ENCODE measurements at places on chromosomes 2 and 18.

DNA sequence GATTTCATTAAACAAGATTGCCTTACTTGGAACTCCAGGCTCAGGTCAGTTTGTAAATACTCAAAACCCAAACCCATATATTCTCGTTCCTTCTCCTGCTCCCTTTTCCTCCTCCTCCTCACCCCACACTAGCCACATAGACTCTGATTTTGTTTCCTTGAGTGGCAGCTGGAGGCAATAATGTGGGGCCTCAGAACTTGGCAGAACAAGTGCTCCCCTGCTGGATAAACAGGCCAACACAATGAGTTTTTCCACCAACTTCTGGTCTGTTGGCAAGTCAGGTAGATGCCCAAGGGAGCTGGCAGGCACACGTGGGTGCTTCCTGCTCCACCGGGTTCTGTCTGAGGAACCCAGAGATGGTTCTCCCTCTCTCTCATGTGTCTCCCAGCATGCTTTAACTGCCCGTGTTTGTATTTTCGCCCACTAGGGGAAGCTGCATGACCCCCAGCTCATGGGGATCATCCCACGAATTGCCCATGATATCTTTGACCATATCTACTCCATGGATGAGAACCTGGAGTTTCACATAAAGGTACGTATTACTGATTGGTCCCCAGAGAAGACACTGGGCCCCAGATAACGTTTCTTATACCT, 61.9 kb downstream of the KIF5C start:
- no peak for DNase-seq

- DNase-seq, result no peak
Measured at GRCh38 chr18:58727776-58728500, 56.7 kb downstream of the MALT1 start.

DNA sequence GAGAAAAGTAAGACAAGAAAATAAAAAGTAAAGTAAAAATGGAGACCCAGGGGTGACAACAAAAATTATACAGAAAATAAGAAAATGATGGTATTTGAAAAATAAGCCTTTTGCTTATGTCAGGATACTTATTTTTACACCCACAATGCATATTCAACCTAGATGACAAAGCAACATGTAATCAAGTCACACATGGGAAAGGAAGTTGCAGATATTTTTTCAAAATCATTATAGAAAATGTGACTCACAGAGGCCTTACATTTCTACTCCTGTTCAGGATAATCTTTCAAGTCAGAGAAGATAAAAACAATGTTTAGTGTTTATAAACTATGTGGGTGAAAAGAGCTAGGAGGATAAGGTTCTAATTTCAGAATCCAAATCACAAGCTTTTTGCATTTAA, 275.3 kb upstream of the UBE2E3 start:
- no peak for DNase-seq

GRCh38 chr2:86562485-86562921, 740 bp downstream of the CHMP3 start:
- no peak for DNase-seq

GRCh38 chr2:170218456-170218855, 40.5 kb downstream of the MYO3B start:
- DNase-seq, result peak; percentile 23

- no peak for DNase-seq
Measured at GRCh38 chr2:122736279-122736678, 980.8 kb downstream of the TSN start.

- no peak for DNase-seq
Measured at GRCh38 chr2:241199897-241200821, 11.7 kb downstream of the ANO7 start.

- no peak for DNase-seq
Measured at GRCh38 chr2:26456440-26457250, 21.3 kb downstream of the OTOF start.

DNA sequence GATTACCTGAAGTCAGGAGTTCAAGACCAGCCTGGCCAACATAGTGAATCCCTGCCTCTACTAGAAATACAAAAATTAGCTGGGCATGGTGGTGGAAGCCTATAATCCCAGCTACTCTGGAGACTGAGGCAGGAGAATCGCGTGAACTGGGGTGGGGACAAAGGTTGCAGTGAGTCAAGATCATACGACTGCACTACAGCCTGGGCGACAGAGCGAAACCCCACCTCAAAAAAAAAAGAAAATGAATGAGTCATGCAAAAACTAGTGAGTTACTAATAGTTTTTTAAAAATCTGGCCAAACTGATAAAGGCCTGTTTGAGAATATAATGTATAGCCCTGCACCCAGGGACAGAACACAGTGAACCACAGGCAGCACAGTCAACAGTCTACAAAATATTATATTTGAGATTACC, 17.5 kb downstream of the AFG3L2 start:
- no peak for DNase-seq

DNA sequence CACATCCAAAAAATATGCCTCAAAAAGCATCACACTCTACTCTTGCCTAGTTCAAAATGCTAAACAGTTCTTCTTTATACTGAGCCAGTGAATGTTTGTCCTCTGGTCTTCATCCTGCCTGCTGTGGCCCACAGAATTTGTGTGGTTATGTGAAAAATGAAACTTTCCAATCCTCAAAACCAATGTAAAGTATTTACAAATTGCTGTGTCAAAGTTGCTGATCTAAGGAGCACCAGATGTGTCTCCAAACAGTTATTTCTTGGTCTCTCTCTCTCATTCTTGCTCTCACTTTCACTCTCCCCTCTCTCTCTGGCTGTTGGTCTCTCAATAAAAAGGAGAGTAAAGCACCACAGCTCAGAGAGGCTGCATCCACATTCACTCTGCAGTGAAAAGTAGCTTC, 23.0 kb downstream of the EPHA4 start:
- DNase-seq, result no peak

- DNase-seq, result no peak
Measured at GRCh38 chr18:51400721-51401120, 203.2 kb upstream of the MEX3C start.

DNA sequence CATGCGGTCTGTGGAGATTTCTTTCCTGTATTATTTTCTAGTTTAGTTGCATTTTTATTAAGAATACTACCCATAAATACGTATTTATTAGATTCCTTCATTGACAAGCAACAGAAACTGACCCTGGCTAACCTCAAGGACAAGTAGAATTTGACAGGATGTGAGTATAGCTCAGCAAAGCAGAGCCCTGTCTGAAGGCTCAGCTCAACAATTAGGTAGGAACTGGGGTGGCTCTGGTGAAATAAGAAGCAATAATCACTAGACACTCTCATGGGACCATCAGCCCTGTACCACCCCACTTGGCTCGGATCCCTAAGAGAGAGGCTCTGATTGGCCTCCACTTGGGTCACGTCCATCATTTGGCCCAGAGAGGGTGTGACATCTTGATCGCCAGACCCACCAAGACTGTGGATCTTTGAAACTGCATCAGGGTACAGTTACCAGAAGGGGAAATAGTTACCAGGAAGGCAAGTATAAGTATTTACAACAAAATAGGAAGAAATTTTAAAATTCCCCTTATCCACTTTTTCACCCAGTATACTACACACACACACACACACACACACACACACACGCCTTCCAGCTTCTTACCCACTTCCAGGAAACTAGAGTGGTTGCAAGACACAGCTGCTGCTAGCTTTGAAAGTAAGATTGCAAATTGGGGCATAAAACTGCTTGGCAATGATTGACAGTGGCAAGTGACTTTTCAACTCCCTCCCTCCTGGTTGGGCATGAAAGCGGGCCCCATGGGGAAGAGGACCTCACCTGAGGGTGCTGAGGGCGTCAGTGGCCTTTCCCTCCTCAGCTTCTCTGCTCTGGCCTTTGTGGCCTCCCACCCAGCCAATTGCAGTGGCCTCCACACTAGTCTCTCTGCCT, 41.8 kb downstream of the KCTD18 start:
- DNase-seq, result no peak

DNA sequence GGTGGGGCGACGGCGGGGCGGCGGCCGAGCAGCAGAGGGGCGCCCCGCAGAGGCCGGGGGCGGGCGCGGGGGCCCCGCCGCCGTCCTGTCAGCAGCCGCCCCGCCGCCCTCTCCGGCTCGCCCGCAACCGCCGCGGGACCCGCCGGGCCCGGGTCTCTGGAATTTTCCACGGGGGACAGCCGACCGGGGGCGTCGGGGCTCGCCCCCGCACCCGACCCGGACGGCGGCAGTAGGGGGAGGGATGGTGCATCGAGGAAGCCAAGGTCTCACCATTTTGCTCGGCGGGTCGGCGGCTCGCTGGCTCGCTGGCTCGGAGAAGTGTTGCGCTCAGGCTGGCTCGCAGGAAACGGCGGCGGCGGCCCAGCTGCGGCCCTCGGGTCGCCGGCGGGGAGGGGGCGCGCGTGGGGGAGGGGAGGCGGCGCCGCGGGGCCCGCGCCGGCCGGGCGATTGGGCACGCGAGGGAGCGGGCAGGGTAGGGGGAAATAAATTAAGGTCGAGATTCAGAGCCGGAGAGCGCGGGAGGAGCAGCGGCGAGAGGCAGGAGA, 405 bp downstream of the PPP3R1 start:
- DNase-seq, result no peak

- no peak for DNase-seq
Measured at GRCh38 chr2:104976603-104977120, 61.2 kb upstream of the MRPS9 start.

- DNase-seq, result no peak
Measured at GRCh38 chr2:241812730-241813643, 4.0 kb downstream of the NEU4 start.

GRCh38 chr2:195649629-195650190, 7.3 kb upstream of the SLC39A10 start:
- no peak for DNase-seq

DNA sequence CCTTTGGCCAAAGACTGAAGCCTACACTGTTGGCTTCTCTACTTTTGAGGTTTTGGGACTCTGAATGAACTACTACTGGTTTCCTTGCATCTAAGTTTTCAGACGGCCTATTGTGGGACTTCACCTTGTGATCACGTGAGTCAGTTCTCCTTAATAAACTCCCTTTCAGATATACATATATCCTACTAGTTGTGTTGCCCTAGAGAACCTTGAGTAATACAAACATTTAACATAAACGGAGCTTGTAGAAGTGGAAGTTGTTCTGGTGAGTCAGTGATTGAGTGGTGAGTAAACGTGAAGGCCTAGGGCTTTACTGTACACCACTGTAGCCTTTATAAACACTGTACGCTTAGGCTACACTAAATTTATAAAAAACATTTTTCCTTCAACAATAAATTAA, 107.2 kb upstream of the CDH2 start:
- DNase-seq, result no peak

- DNase-seq, result peak; percentile 65
Measured at GRCh38 chr18:78146136-78147085, 833.2 kb upstream of the SALL3 start.
